Activated T-helper 1 cell treated with anti-CD3 and anti-CD28 coated beads, Interleukin-12 subunit alpha, Interleukin-12 subunit beta, Interleukin-2, Interleukin-4 antibody, amounts not matched to agents 30 ng/mL and 10 ng/mL and 1 ng/mL, durations not matched to agents 14 hours and 24 hours and 36 hours (primary cell): ENCODE measurements at places on chromosomes 5 and 9.

- no peak for DNase-seq
- H3K27me3 ChIP-seq: peaks cover 4% of the 10 kb centered on the region
- H3K36me3 ChIP-seq: no peaks in the 10 kb centered on the region
- no peak overlapping the region for H3K27ac ChIP-seq
Measured at GRCh38 chr9:37555786-37556185, 20.4 kb downstream of the FBXO10 start.

GRCh38 chr5:124961521-124961920 is 215.1 kb upstream of the ZNF608 start:
- H3K36me3 ChIP-seq: no peaks in the 10 kb centered on the region
- DNase-seq: no peak
- no peak overlapping the region for H3K27ac ChIP-seq
- H3K4me3 ChIP-seq: no peak overlapping the region
- H3K4me1 ChIP-seq: no peaks in the 10 kb centered on the region

- no peak overlapping the region for H3K27ac ChIP-seq
- H3K27me3 ChIP-seq: no peaks in the 10 kb centered on the region
- peaks cover 19% of the 10 kb centered on the region for H3K4me1 ChIP-seq
- no peak for DNase-seq
- H3K4me3 ChIP-seq: no peak overlapping the region
- peaks cover 34% of the 10 kb centered on the region for H3K36me3 ChIP-seq
Measured at GRCh38 chr9:124934290-124934689, 6.6 kb downstream of the GOLGA1 start.

- H3K27me3 ChIP-seq: no peaks in the 10 kb centered on the region
- H3K4me3 ChIP-seq: no peak overlapping the region
- no peaks in the 10 kb centered on the region for H3K36me3 ChIP-seq
- peaks cover 9% of the 10 kb centered on the region for H3K4me1 ChIP-seq
- H3K27ac ChIP-seq: no peak overlapping the region
- DNase-seq: no peak
Measured at GRCh38 chr5:172866802-172867748, 33.0 kb downstream of the ERGIC1 start.

GRCh38 chr9:95250462-95251221 is 66.9 kb downstream of the FANCC start:
- no peak for DNase-seq
- no peak overlapping the region for H3K27ac ChIP-seq
- peaks cover under 1% of the 10 kb centered on the region for H3K27me3 ChIP-seq
- peaks cover 13% of the 10 kb centered on the region for H3K36me3 ChIP-seq

GRCh38 chr5:176955895-176956294 is 50.7 kb downstream of the UIMC1 start:
- peaks cover 5% of the 10 kb centered on the region for H3K4me1 ChIP-seq
- H3K27me3 ChIP-seq: no peaks in the 10 kb centered on the region
- no peak overlapping the region for H3K27ac ChIP-seq
- DNase-seq: no peak
- H3K36me3 ChIP-seq: peaks cover 40% of the 10 kb centered on the region
- H3K4me3 ChIP-seq: no peak overlapping the region

DNA sequence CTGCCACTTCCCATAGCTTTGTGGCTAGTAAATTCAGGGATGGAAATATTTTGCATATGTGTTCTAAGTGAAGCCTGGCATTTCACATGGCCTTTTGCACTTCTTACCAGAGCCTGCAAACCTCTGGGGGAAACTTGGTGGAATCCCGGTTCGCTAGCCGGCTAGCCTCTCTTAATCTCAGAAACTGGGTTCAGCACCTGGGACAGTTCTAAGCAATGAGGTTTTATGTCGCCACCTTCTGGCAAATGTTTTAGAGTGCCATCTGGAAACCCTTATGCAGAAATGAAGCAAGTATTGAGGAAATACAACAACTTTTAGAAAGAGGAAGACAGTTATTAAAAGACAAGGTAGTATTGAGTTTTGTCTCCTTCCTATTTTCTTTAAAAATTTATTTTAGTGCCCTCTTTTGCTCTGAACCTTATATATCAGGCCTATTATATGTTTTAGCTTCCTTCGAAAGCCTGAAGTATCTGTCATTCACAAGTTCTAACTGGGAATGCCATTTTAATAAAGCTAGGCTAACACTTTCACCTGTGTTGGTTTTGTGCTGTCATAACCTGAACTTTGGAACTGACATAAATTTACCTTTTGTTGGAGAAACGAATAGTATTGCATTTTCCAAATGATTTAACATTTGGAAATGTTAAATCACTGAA is 963 bp upstream of the HTR1A start:
- H3K4me1 ChIP-seq: no peaks in the 10 kb centered on the region
- H3K36me3 ChIP-seq: no peaks in the 10 kb centered on the region
- no peak overlapping the region for H3K27ac ChIP-seq

GRCh38 chr5:40410231-40410861 is 269.4 kb upstream of the PTGER4 start:
- peaks cover 70% of the 10 kb centered on the region for H3K4me1 ChIP-seq
- peak; percentile 76 for DNase-seq
- peaks cover 12% of the 10 kb centered on the region for H3K36me3 ChIP-seq
- H3K4me3 ChIP-seq: peak overlapping the region; percentile 72

DNA sequence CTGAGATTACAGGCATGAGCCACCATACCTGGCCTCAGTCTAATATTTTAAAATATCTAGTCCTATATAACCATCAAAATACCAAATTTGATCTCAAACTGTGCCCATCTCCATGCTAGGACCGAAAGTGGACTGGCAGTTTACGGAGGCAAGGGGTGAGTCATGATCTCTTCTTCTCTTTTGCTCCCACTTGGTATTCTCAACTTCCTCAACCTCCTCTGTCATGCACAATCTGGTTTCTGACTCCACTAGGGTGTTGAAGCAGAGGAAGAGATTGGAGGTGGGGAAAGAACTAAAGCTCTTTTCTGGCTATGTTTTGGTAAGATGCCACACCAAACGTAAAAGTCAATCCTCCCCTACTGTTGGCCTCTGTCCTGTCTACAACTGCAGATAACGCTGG is 55.9 kb upstream of the CEMIP2 start:
- peaks cover 5% of the 10 kb centered on the region for H3K27me3 ChIP-seq
- peaks cover 7% of the 10 kb centered on the region for H3K4me1 ChIP-seq
- H3K4me3 ChIP-seq: no peak overlapping the region
- no peak for DNase-seq

- H3K36me3 ChIP-seq: no peaks in the 10 kb centered on the region
- no peaks in the 10 kb centered on the region for H3K4me1 ChIP-seq
- DNase-seq: no peak
- no peaks in the 10 kb centered on the region for H3K27me3 ChIP-seq
- H3K27ac ChIP-seq: no peak overlapping the region
Measured at GRCh38 chr9:17349831-17350230, 215.0 kb downstream of the CNTLN start.

GRCh38 chr5:163595932-163596607 is 90.7 kb downstream of the MAT2B start:
- no peak overlapping the region for H3K4me3 ChIP-seq
- H3K27me3 ChIP-seq: peaks cover 2% of the 10 kb centered on the region
- DNase-seq: no peak
- no peaks in the 10 kb centered on the region for H3K36me3 ChIP-seq
- no peak overlapping the region for H3K27ac ChIP-seq

GRCh38 chr5:58963361-58963760 is 380.5 kb downstream of the RAB3C start:
- peaks cover 19% of the 10 kb centered on the region for H3K4me1 ChIP-seq
- no peaks in the 10 kb centered on the region for H3K36me3 ChIP-seq
- no peak overlapping the region for H3K27ac ChIP-seq
- H3K4me3 ChIP-seq: no peak overlapping the region

DNA sequence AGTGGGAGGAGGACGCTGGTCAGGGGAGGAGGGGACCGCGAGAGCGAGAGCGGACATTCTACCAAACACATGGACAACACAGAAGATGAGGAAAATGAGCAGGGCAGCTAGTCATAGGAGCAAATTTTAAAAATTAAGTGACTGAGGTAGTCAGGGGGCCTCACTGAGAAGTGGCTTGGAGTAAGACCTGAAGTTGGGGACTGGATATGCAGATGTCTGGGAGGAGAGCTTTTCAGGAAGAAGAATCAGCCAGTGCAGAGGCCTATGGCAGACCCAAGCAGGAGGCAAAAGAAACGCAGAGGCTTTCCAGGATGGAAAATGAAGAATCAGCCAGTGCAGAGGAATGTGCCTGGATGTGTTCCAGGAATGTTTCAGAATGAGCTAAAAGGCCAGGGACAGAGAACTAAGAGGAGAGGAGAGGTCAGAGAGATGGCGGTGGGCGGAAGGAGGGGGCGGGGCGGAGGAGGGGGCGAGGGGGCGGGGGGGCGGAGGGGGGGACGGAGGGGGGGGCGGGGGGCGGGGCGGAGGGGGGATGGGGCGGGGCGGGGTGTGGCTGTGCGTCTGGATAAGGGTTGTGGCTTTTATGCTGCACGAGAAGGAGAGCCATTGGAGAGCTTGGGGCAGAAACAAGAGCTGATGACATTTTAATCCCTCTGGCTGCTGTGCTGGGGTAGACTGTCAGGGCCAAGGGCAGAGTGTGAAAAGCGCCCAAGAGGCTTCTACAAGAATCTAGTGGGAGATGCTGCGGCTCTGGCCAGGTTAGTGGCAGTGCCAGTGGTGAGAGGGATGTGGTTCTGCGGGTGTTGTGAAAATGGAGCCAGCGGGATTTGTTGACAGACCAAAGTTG is 129.6 kb downstream of the KCNIP1 start:
- peaks cover 8% of the 10 kb centered on the region for H3K4me1 ChIP-seq
- DNase-seq: no peak
- H3K36me3 ChIP-seq: no peaks in the 10 kb centered on the region
- H3K27me3 ChIP-seq: peaks cover 13% of the 10 kb centered on the region
- H3K4me3 ChIP-seq: peak overlapping the region; percentile 32

DNA sequence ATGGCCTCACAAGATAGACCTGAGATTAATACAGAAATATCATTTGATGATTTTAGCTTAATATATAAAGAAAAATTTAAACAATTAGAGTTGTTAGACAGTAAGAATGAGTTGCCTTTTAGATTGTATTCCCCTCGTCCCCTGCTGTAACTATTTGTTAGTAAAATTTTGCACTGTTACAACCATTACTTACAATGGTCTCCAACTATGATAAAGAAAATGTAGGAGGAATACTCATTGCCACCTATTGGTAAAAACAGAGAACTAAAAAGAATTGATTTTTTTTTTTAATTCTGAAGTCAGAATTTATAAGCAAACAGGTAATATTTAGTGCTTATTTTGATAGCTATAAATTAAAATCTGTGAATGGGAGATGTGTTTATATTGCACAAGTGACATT is 937.6 kb downstream of the TLE4 start:
- H3K36me3 ChIP-seq: no peaks in the 10 kb centered on the region
- H3K4me3 ChIP-seq: no peak overlapping the region
- no peaks in the 10 kb centered on the region for H3K27me3 ChIP-seq

- no peaks in the 10 kb centered on the region for H3K27me3 ChIP-seq
- no peak overlapping the region for H3K27ac ChIP-seq
- no peak overlapping the region for H3K4me3 ChIP-seq
- no peaks in the 10 kb centered on the region for H3K36me3 ChIP-seq
Measured at GRCh38 chr5:98258939-98259338, 514.5 kb upstream of the RGMB start.

DNA sequence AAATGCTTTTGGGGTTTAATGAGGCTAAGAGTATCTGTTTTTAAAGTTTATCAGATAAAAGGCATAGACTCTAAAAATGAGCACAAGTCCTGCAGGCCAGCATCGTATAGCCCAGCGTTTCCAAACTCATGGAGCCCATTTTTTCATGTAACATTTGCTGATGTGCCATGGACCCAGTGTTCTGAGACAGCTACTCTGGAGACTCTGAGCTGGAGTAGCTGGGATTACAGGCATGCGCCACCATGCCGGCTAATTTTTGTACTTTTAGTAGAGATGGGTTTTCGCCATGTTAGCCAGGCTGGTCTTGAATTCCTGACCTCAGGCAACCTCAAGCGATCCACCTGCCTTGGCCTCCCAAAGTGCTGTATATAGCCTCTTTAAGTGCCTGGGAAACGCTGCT is 15.8 kb downstream of the GLRX start:
- no peak for DNase-seq
- no peak overlapping the region for H3K4me3 ChIP-seq
- H3K27me3 ChIP-seq: no peaks in the 10 kb centered on the region
- H3K27ac ChIP-seq: no peak overlapping the region

GRCh38 chr5:44183753-44184152 is 205.5 kb downstream of the FGF10 start:
- no peak overlapping the region for H3K27ac ChIP-seq
- no peak for DNase-seq
- H3K4me3 ChIP-seq: no peak overlapping the region
- H3K27me3 ChIP-seq: no peaks in the 10 kb centered on the region
- no peaks in the 10 kb centered on the region for H3K4me1 ChIP-seq

GRCh38 chr9:134626571-134627416 is 14.8 kb upstream of the COL5A1 start:
- H3K27me3 ChIP-seq: no peaks in the 10 kb centered on the region
- DNase-seq: no peak
- H3K4me1 ChIP-seq: no peaks in the 10 kb centered on the region
- no peak overlapping the region for H3K4me3 ChIP-seq
- no peak overlapping the region for H3K27ac ChIP-seq
- no peaks in the 10 kb centered on the region for H3K36me3 ChIP-seq

DNA sequence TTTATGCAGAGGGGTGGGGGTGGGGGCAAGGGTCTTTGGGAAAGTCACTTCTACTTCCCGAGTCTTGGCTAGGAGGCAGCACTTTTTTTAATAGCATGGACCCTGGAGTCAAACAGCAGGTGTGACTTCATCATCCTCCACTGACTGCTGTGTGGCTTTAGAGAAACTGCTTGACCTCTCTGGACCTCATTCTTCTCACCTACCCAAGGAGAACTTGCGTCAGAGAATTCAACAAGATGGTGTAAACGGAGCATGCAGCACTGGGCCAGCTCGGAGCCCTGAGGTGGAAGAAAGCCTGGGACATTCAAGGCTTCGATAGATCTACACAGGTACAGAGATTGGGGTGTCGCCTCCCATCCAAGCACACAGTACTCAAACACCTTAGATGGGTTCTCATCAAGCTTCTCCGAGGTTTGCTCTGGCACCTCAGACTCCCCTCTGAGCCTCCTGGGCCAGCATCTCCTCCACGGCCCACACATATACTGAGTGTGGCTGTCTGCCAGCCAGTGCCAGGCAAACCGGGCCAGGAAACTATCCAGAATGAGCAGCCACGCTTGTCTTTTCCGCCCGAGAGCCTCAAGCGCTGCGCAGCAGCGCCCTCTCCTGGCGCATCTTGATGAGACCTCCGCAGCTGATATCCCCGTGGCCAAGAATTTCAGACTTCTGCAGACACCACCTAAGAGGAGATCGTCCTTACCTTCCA is 4.6 kb upstream of the SLC25A48 start:
- no peak overlapping the region for H3K4me3 ChIP-seq
- DNase-seq: peak; percentile 8
- peaks cover 18% of the 10 kb centered on the region for H3K27me3 ChIP-seq
- peaks cover 5% of the 10 kb centered on the region for H3K4me1 ChIP-seq
- no peak overlapping the region for H3K27ac ChIP-seq
- no peaks in the 10 kb centered on the region for H3K36me3 ChIP-seq
